ENCODE measurements at places on chromosomes 3 and 15.
A peak's percentile ranks its signal among the peaks of the same experiment; 100 is the strongest.

DNA sequence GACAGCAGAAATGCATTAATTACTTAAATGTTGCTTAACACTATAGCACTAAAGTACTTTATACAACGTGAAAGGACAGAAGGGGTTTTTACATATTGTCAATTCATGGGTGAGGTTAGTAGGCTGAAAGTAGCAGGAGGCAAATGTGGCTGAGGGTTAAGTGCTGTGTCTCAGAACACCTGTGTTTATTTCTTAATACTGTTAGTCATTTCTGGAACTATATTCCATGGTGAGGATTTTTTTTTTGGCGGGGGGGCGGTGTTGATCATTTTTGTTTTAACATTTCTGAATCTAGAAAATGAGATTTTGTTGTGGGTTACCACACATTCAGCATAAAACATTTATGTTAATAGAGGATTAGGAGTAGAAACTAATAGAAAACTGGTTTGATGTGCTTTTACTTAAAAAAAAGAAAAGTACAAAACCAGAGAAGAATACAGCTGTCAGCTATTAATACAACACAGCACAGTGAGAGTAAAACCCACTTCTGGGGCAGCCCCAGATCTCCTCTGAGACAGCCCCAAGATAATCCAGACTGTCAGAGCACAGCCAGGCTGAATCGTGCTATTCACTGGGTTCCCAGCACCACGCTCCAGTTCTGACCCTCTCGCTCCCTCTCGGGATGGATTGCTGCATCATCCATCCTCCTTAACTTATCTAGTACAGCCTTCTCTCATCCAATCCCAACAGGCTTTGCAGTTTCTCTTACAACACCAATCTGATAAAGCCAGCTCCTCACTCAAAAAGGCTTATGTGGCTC lies 307.7 kb downstream of the TUSC7 start:
- no peak for DNase-seq

DNA sequence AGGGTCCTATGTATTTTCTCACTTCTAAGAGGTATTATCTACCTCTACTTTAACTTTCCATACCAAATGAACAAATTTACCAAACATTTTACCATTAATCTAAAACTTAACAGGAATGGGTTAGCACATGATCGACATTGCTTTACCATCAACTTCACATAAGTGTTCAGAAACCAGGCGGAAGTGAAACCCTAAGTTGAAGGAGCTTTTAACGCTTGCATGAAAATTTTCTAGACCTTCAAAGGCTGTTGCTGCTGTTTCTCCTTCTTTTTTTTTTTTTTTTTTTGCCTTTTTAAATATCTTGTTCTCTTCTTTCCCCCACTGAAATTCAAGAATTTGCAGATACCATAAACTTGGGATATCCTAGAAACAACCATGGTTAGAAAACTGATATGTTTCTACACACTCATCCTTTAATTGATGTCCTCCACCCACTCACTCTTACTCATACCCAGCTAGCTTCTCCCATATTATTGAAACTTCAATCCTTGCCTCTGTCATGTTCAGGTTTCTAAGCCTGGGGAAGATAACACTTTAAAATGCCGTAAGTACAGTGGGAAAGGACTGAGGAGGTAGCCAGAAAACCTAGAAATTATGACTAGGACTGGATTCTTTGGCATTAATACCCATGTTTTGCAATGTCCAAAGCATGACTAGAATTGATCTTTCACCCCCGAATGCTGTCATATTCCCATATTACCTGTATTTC lies 24.7 kb downstream of the MYO5A start:
- DNase-seq = no peak

- no peak for DNase-seq
Observed at GRCh38 chr3:98445949-98446406, 17.0 kb upstream of the OR5K1 start.

DNA sequence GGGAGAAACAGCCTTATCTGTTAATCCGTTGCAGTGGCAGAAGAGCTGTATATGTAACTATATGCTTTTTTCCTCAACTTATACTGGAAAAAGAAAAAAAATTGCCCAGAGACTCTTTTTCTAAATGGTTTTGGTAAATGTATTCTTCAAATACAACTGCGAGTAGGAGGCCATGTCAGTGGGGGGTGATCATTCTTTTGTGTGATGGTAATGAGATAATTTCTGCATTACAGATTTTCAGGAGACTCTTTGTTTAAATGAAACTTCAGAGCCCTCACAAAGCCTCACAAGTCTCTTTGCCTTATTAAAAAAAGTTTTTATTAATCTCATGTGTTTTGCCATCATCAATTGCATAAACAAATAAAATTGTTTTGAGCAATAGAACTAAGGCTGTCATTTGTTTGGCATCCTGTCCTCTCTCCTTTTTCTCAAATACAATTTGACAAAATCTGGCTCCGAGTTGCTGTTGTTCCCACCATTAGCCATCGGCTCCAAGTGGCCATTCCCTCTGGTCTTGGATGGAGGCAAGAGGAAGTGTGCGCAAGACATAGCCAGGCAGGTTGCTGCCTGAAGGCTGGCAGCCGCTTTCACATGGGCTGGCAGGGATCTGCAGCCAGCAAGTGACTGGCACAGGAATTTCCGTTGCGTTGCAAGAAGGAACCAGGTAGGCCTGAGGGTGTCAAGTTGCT lies 116.7 kb downstream of the FNDC3B start:
- DNase-seq = no peak

DNA sequence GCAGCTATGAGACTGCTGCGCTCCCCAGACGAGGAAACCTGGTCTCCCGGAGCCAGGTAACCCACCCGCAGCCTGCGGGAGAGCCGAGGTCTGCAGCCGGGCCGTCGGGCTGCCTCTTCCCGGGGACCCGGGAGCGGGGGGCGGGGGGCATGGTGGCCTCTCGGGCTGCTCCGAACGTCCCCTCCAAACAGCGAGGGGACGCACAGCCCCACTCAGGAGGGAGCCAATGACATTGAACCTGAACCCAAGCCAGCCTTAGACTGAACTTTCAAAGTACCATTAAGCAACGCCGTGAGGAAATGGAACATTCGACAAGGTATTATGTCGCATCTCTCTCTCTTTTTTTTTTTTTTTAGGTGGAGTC lies 29.8 kb upstream of the ALDH1A3 start:
- no peak for DNase-seq

DNA sequence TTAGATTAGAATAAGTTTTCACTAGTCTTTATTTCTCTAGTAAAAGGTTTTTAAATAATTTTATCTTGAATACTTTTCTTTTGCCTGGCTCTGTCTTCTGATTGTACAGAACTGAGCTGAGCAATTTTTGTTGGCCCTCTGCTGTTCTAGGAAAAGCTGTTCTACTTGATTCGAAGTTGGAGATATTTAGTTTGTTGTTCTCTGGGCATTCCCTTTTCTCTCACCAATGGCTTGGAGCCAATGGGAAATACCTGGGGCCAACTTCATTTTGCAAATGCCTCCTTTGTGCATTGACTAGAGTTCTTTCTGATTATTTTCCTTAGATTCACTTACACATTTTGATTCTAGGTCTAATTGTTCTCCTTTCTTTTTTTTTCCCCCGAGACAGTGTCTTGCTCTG lies 16.5 kb downstream of the ABHD5 start:
- no peak for DNase-seq

GRCh38 chr15:20340331-20340811 lies 201.2 kb downstream of the GOLGA6L6 start:
- DNase-seq = no peak

DNA sequence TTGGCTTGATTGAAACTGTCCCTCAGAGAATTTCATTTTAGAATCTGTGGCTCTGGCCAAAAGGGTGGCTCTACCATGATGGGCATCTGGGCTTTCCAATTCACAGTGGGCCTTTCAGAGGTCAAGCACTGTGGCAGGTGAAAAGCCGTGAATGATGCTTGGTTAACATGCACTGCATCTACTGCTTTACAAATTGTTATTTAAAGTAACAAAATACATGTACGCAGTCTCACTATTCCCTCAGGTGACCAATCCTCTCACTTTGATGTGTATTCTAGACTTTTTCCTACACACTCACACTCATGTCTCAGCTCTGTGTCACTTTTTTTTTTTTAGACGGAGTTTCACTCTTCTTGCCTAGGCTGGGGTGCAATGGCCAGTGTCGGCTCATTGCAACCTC lies 70.5 kb downstream of the MGLL start:
- DNase-seq = no peak

- no peak for DNase-seq
Observed at GRCh38 chr3:13863965-13864595, 15.8 kb downstream of the WNT7A start.

DNA sequence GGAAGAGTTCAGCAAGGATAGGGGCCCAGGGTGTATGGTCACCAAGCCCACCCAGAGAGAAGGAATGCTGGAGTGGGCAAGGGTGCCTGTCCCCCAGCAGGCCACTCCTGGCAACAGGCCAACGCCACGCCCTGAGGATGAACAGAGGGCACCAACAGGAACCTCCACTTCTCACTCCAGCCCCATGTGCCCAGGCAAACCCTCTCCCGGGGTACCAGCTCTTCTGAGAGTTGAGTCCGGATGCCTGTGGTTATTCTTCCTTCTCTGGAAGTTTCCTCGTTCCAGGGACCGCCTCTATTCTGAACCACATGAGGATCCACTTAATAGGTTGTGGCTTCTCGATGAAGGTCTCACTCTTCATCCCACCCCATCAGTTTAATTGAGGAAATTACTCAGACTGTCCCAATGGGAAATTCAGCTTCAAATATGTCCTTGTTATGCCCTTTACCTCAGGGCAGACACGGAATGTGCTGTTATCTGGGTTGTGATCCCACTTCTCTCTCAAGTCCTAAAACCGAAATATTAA lies 114.3 kb downstream of the LIPC start:
- no peak for DNase-seq

GRCh38 chr3:146503461-146504202 lies 34.3 kb upstream of the PLSCR2 start:
- no peak for DNase-seq

DNA sequence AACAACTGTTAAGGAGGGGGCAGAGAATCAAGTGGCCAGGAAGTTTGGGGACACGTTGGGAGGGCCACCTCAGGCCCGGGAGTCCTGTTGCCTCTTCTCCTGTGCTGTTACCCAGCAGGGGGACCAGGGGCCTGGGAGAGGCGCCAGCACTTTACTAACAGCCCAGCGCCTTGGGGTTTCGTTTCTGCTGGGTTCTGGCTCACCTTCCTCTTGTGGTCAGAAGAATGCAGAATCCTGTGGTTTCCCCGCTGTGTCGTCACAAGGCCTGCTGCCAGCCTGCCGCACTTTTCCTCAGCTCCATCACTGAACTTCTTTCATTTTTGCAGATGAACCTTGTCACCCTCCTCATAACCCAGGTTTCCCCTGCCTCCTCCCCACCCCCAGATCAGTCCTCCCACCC lies 67.7 kb downstream of the SLC30A4 start:
- DNase-seq = peak; percentile 58

- no peak for DNase-seq
Observed at GRCh38 chr15:91992945-91993344, 139.4 kb downstream of the SLCO3A1 start.

DNA sequence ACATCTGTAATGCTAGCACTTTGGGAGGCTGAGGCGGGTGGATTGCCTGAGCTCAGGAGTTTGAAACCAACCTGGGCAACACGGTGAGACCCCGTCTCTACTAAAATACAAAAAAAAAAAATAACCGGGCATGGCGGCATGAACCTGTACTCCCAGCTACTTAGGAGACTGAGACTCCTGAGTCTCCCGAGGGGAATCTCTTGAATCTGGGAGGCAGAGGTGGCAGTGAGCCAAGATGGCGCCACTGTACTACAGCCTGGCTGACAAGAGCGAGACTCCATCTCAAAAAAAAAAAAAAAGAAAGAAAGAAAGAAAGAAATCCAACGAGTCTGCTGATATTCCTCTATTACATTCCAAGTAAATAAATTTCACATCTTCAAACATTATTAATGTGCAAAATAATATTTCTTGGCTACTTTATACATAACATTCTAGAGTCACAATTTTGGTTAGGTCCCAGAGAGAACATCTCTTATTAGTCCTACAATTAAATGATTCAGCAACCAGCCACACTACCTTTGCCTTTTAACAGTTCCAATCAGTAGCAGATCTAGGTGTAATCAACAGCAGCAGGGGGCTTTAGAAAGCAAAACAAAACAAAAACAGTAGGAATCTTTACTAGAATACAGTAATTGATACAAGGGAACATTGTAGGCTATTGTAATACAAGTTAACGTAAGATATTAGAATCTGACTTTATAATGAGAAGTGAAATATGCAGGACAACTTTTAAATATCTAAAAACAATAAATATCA lies 195.8 kb downstream of the TBC1D5 start:
- DNase-seq = no peak

DNA sequence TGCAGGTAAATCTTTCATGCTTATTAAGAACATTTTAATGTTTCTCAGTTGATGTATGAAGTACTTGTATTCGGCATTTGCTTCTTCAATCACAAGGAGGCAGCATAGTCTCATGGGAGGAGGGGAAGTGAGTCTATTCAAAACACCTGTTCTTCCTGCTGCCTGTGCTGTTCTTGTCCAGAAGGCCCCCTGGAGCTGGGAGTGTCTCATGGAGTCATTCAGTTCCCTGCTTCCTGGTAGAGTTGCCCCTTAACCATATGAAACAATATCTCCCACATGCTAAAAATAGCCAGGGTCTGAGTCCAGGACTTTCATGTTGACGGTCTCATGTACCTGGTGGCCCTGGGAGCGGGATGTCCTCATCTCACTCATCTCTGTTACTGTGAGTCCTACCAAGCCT lies 15.5 kb upstream of the PPP1R2 start:
- DNase-seq = no peak

DNA sequence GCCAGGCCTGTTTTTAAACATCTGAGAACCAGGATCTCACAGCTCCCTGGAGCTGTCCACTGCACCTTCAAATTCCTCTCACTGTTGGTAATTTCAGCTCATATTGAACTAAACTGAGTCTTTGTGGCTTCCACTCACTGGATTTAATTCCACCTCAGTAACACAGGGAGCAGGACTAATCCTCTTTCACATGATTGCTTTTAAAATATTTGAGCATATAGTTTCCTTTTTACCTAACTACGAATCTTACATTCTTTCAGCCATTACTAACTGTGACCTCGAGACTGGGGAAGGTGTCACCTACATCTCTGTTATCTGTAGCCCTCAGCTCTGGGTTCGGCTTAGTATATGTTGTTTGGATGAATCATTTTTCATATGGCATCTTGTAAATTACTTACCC lies 194.3 kb upstream of the C2CD4B start:
- no peak for DNase-seq

DNA sequence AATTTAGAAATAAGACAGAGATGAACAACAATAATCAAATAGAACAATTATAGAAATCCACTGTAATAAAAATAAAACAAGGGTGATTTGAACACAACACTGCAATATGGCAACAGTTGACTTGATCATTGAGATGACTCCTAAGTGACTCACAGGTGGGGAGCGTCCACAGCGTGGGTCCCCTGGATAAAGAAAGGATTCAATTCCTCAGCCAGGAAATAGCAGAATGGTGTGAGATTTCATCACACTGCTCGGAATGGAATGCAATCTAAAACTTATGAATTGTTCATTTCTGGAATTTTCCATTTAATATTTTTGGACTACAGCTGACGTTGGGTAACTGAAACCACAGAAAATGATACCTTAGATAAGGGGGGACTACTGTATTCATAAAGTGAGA lies 82.0 kb downstream of the CNTN3 start:
- no peak for DNase-seq

GRCh38 chr3:159555205-159555604 lies 433.4 kb upstream of the IL12A start:
- no peak for DNase-seq
